Right forelimb (tissue), 1 donor: ENCODE measurements at places on chromosomes 6 and 20.

- DNase-seq = peak; percentile 61
These were observed 100.0 kb upstream of the CITED2 start for GRCh38 chr6:139474145-139475108.

- DNase-seq = no peak
These were observed 1.7 kb downstream of the LOC128125822 start for GRCh38 chr6:63573899-63574553.

GRCh38 chr6:27251112-27251605, 3.7 kb downstream of the PRSS16 start:
- no peak for DNase-seq

DNA sequence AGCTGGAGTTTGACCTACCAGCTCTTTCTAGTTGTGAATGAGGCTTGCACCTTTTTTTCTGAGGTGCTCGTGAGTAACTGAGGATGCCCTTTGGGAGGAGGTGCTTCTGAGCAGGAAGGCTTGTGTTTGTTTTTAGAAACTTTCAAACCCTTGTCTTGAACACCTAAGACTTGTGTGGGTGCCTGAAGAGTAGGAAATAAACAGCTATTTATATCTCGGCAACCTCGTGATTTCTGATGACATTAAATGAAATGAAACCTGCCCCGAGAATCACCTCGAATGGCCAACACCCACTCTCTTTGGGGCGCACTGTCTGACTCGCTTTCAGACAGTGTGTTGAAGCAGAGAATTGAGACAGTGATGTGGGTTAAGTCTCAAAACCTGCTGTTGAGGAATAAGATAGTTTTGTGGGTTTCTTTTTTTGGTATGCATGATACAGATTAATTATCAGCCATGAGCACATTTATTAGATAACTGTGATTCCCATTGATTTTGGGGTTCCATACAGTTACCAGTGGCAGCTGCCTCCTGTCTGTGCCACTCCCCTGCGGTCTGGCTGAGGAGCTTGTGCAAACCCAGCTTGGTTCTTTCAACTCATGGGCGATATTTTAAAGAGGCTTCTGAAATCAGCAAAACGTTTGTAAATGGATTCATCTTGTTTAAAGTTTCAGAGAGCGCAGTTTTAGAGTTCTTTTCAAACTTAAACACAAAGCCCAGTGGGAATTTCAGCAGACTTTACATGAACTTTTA, 8.4 kb downstream of the IRF4 start:
- no peak for DNase-seq

DNA sequence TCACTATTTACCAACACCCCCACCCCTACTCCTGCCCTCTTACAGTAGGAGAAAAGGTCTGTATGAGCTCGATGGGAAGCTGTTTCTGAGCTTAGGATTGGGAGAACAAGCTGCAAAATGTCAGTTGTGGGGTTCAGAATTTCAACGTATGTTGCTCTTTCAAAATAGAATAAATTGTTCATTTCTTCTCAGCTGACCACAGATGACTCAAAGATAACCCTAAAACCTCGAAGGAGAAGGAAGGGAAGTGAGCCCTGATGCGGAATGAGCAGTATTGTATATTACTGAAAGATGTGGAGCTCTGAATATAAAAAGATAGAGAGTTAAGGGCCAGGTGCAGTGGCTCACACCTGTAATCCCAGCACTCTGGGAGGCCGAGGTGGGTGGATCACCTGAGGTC, 35.9 kb upstream of the MYLIP start:
- no peak for DNase-seq

DNA sequence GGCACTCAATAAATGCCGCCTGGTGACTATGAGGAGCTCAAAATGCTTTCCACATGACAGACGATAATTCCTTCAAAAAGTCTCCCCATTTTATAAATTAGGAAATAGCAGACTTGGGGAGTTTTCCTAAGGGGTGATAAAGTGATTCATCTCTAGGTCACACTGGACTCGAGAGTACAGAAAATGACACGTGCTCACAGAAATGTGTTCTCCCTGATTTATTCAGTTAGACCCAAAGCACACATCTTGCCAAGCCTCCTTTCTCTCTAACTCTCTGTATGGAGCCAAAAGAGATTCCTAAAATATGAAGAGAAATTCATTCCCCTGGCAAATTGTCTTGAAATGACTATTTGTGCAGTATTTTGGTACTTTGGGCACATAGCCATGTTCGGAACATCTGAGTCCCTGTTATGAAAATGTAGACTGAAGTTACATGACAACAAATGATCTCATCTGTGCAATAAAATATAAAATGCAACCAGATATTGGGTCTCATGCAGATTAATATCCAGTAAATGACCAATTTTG, 381.1 kb downstream of the TFAP2B start:
- no peak for DNase-seq

DNA sequence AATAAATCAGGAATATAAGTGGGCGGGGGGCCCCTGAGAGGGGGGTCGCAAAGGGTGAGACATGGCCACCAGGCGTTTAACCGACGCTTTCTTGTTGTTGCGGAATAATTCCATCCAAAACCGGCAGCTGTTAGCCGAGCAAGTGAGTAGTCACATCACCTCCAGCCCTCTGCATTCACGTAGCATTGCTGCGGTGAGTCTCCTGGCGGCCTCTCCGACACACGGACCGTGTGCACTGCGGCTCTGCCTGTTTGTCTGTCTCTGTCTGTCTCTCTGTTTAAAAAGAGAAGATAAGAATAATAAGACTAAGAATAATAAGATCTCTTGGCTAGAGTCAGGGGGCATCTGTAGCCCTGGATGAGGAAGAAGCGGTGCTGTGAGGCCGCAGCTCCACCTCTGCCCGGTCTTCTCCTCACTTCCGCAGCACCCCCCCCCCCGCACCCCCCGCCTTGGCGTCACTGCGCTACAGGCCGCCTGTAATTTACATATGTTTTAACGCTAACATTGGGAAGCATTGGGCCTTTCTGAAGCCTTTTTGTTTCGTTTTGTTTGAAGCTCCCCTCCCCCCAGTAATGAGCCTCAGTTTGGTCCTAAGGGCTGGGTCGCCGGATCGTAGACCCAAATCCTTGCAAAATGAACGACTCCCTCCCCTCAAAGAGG, 993 bp downstream of the STX16 start:
- peak; percentile 91 for DNase-seq

GRCh38 chr20:7692478-7692877, 247.8 kb downstream of the HAO1 start:
- no peak for DNase-seq

DNA sequence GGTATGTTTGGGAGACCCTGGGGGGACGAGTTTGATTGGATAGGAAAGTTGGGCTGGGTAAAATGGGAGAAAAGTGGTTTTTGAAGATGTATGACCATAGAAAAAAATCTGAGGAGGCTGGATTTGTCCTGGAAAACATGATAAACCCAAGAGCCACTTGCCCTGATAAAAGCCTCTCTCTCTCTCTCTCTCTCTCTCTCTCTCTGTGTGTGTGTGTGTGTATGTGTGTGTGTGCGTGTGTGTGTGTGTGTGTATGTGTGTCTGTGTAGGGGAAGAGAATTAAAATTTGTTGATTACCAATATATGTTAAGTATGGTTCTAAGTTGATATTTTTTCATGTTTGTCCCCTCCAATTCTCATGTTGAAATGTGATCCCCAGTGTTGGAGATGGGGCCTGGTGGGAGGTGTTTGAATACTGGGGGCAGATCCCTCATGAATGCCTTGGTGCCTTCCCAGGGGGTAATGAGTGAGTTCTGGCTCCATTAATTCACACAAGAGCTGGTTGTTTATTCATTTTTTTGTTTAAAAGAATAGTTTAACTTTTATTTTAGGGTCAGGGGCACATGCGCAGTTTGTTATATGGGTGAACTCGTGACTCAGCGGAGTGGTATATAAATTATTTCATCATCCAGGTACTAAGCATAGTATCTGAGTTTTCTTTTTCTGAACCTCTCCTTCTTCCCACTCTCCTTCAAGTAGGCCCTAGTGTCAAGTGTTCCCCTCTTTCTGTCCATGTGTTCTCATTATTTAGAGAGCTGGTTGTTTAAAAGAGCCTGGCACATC, 208.8 kb downstream of the TFAP2B start:
- DNase-seq = no peak

GRCh38 chr6:119173249-119174084, 95.0 kb upstream of the FAM184A start:
- DNase-seq = no peak

GRCh38 chr6:5665173-5665572, 341.6 kb downstream of the NRN1 start:
- DNase-seq = no peak

GRCh38 chr6:86756640-86757229, 180.6 kb upstream of the HTR1E start:
- DNase-seq = no peak

DNA sequence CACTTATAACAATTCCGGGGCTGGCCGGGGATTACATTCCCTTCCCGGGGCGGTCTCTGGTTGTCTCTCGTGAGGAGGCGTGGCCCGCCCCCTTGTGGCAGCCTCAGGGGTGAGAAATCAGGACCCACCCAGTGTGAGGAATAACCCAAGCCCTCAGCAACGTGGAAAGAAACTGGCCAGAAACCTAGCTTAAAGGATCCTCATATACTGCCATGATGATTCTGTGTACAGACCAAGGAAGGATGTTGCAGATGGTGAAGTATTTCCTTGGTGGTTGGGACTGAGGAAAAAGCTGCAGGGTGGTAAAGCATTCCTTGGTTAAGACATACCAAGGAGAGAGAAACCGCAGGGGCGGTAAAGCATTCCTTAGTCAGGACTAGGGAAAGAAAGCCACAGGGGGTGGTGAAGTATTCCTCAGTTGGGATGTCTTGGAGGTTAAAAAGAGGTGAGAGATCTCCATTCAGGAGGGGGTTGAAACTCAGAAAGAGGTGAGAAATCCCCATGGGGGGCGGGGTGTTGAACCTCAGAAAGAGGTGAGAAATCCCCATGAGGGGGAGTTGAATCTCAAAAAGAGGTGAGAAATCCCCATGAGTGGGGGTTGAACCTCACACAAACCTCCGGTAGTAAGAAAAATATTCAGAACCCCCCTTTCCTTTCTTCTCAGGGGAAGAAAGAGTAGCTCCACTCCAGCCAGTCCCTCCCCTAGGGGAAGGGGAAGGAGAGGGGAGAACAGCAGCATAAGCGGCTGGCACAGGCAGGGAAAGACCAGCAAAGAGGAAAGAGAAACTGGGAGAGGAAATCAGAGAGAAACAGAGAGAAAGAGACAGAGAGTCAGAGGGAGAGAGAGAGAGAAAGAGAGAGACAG, 238.1 kb downstream of the RNGTT start:
- DNase-seq = peak; percentile 48

DNA sequence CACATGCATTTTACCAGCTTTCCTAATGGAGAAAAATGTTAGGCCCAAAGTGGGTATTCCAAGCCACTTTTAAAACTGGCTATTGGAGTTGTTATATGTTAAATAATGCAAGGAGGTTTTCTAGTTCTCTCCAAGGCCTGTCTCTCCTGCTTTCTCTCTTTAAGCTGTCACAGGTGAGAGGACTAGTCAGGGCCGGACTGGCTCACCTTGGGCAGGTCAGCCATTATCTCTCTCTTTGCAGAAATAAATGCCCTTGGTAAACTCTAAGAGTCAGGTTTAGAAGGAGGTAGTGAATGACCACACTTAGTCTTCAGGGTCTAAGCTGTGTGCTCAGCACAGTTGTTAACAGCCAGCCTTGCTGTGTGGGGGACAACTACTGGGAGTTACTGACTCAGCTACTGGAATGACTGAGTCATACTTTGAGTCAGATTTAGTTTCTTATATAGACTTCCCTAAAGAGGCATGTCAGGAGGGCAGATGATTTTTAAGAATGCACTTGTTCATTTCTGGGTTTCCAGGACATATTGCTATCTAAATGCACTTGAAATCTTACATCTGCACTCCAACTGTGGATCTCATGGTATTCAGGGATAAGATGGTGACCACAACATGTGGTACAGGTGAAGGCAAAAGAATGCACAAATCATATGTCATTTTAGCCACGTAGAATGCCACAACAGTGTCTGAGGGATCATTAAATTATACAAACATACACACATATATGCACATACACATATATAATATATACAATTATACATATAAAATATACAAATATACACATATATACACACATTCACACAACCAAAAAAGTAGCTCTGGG, 719.4 kb downstream of the EPM2A start:
- no peak for DNase-seq

DNA sequence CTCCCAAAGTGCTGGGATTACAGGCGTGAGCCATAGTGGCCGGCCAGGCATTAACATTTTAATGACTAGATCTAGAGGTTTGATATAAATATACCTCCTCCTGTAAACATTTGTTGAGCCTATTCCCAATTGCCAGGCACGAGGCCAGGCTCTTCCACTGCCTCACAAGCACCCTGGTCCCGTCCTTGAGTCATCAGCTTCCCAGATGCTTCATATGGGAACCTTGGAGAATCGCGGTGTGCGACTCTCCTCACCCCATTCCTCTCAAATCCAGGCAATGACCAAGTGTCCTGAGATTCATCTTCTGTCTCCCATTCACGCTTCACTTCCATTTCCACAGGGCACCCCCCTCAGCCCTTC, 35.9 kb upstream of the PIM1 start:
- no peak for DNase-seq

- DNase-seq = no peak
These were observed 4.8 kb downstream of the GSTA3 start for GRCh38 chr6:52904562-52905279.

- no peak for DNase-seq
These were observed 1.2 kb downstream of the PDE7B start for GRCh38 chr6:135852746-135853145.

GRCh38 chr6:10954590-10955010, 67.7 kb downstream of the SYCP2L start:
- peak; percentile 82 for DNase-seq

GRCh38 chr20:52494244-52494643, 302.7 kb upstream of the ZFP64 start:
- DNase-seq = no peak

DNA sequence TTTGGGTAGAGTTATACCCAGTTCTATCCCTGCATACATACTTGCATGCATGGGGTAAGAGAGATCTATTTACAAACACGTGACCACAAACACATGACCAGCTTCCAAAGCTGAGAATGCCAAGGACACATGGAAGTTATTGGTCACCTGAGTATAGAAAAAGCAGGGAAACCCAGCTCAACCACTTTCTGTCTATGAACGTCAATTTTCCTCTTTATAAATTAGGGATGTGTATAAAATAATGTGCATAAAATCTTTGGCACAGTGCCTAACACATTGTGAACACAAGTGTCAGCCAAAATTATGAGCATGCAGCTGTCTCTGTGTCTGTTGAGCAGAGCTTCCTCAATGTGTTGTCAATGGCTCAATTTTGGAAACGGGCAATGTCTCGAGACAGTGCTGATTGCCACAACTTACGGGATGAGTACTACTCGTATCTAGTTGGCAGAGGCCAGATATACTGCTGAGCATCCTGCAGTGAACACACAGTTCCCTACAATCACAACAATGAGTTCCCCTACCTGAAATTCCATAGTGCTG, 44.9 kb downstream of the TPD52L1 start:
- no peak for DNase-seq

- no peak for DNase-seq
These were observed 89.3 kb downstream of the CAP2 start for GRCh38 chr6:17482711-17483110.
